ENCODE measurements at places on chromosomes 12 and 14. TPM values are rescaled to one million over a fixed set of nuclear protein-coding genes. Genes with fewer than 3 reads are reported as not detected.

The NKX2-1 gene
- not detected for total RNA-seq

DNA sequence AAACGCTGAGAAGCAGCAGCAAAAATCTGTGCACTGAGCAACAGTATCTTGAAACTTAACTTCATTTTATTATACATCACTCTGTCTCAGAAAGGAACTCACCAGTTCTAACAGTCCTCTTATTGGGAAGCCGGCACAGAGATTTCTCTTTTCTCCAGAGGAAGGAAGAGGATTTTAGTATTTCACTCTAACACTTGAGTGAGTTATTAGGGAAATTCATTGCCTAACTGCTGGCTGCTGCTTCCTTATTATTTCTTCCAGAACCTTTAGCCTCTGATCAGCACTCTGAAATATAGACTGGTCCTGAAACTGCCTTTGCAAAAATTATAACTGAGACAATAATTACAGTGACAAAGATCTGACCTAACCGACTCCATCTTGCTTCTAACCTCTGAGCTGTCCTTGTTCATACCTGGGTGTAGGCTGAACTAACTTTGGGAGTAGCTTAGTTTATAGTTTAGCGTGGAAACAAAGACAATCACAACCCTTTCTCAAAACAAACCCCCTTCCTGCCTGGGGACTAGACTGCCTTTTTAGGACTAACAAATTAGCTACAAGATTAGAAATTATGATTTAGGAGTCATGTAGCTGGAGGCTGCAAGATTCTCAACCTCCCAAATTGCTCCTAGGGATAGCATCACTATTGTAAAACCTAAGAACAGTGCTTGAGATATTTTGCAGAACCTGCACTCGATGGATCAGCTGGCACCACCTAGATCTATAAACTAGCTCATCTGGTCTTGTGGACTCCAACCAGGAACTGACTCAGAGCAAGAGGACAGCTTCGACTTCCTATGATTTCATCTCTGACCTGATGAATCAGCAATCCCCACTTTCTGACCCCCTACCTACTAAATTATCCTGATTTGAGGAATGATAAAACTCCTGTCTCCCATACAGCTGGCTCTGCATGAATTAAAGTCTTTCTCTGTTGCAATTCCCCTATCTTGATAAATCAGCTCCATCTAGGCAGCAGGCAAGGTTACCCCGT is 117.5 kb downstream of the DYRK2 start:
- no peak for ATAC-seq
- no peak overlapping the region for H3K4me3 ChIP-seq
- H3K27ac ChIP-seq: no peak overlapping the region
- H3K4me1 ChIP-seq: peaks cover 11% of the 10 kb centered on the region
- H3K36me3 ChIP-seq: no peaks in the 10 kb centered on the region

- H3K36me3 ChIP-seq: no peaks in the 10 kb centered on the region
- no peaks in the 10 kb centered on the region for H3K27me3 ChIP-seq
- no peaks in the 10 kb centered on the region for H3K4me1 ChIP-seq
- H3K4me3 ChIP-seq: no peak overlapping the region
- H3K27ac ChIP-seq: no peak overlapping the region
Observed at GRCh38 chr12:89883630-89884389, 175.2 kb upstream of the ATP2B1 start.

The SMIM41 gene
- 12.8 TPM for total RNA-seq

DNA sequence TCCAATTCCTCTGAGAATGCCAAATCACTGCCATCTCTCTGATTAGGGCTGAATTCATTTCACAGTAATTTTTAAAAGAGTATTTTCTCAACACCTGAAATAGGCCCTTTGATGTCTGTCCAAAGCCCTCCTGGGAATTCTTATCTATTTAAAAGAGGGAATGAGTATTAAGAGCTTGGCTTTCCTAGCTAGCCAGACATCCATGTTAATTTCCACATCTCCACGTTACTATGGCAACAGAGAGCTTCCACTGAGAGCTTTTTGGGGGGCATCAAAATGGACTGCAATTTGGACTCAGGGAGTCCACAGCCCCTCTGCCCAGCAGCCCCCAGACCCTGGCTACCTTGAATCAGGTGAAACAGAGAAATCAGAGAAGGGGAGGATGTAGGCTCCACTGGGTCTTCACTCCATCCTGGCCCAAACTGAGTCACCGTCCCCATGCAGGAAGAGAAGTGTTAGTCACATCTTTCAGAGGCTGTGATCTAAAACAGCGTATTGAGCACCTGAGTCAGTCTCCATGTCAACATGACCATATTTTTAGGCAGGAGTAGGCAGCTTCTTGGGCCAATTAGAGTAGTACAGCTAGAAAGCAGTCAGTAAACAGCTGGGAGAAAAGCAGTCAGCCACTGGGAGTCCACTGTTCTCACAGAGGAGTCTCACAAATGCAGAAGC is 7.0 kb upstream of the FICD start:
- no peaks in the 10 kb centered on the region for H3K4me1 ChIP-seq
- H3K4me3 ChIP-seq: no peak overlapping the region
- H3K27me3 ChIP-seq: peaks cover 23% of the 10 kb centered on the region
- no peak for ATAC-seq
- H3K36me3 ChIP-seq: no peaks in the 10 kb centered on the region

DNA sequence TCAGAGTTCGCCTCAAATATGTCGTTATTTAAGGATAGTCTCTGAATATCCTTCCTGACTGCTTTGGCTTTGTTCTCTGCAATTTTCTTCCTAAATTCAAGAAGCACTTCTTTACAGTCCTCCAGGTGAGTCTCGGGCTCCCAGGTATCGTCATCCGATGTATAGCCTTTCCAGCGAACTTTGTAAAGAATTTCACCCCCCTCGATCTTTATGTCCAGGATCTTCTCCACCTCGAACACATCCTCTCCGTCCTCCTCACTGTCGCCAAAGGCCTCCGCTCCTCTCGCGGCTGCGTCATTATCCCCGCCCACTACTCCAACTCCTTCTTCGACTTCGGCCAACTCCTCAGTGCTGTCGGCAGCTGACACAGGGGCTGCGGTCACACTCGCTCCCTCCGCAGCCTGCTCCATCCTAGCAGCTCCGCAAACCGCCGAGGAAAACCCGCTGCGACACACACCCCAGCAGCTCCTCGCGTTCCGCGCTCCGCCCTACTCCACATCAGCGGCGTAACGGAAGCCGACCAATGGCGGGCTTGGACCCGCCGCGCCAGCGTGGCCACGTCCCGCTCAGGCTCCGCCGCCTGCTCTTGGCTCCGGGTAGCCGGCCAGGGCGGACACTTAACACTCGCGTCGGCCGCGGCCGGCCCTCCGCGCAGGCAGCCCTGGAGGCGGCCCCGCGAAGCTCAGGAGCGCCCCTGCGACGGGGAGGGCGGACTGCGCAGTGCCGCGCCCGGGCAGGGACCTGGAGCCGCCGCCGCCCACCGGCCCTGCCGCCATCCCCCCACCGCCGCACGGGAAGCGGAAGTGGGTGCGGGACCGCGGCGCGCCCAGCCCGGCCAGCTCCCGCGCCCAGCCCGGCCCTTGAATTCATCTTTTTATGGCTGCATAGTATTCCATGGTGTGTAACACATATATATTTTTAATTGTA is 4.1 kb downstream of the CD163L1 start:
- H3K27me3 ChIP-seq: peaks cover 30% of the 10 kb centered on the region
- peak; percentile 41 for ATAC-seq
- H3K4me1 ChIP-seq: no peaks in the 10 kb centered on the region
- no peak overlapping the region for H3K27ac ChIP-seq
- no peaks in the 10 kb centered on the region for H3K36me3 ChIP-seq
- H3K4me3 ChIP-seq: peak overlapping the region; percentile 40

The SPIC gene
- total RNA-seq: not detected

The INSM2 gene
- total RNA-seq: not detected

DNA sequence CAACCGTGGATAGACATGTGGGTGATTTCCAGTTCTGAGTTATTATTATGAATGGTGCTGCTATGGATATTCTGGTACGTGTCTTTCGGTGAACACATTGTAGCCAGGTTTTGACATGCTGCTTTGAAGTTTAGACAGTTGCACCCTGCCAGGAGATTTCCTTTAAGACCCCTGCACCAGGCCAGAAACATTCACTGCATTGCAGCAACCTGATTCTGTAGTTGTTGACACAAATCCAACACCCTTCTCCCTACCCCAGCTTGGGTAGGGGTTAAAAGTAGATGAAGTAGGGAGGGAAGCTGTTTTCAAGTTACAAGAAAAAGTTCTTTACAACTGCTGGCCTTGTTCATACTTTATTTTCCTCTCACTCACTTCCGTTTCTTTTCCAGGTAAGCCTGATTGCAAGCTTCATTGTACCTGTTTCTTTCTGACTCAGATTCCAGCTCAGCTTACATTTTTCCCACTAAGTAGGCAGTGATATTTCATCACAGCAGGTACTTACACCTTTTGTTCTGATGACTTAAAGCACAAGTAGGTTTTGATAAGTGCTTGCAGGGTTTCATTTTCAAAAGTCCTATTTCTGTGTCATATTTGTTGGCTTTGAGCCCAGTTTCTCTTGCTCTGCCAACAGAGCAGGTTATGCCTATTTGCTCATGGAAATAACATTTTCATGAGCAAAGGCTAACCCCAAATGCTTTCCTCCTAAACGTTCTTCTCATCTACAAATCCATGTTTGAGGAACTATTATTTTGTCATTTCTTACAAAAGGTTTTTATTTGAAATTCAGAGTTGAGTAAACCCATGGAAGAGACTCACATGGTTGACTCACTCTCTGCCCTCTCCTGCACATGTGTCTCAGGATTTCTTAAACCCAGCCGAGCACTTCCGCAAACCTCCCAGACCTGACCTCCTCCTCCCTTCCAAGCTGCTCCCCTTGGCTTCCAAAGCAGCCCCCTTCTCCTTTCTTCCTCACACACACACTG is 12.1 kb upstream of the LTA4H start:
- peak; percentile 62 for ATAC-seq
- no peak overlapping the region for H3K27ac ChIP-seq
- H3K36me3 ChIP-seq: no peaks in the 10 kb centered on the region
- no peak overlapping the region for H3K4me3 ChIP-seq
- H3K4me1 ChIP-seq: no peaks in the 10 kb centered on the region

DNA sequence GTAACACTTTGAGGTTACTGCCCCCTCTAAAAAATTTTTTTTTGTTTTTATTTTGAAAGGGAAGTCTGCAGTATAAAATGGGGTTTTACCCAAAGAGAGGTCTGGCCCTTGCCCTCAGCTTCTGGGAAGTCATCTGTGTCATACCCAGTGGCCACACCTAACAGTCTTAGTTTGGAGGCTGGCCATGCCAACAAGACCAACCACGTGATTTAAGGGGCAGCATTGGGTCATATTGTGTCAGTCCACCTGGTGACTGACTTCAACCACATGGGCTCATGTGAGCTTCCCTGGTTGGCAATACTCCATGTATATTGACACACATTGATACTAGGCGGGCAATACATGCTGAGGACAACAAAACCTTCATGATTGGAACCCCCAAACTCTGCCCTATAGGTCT is 173.9 kb downstream of the GXYLT1 start:
- no peaks in the 10 kb centered on the region for H3K27me3 ChIP-seq
- no peak overlapping the region for H3K27ac ChIP-seq
- no peak overlapping the region for H3K4me3 ChIP-seq
- no peaks in the 10 kb centered on the region for H3K4me1 ChIP-seq
- H3K36me3 ChIP-seq: no peaks in the 10 kb centered on the region

The LBHD2 gene
- not detected for total RNA-seq

The NR2C1 gene
- 70.8 TPM for total RNA-seq

DNA sequence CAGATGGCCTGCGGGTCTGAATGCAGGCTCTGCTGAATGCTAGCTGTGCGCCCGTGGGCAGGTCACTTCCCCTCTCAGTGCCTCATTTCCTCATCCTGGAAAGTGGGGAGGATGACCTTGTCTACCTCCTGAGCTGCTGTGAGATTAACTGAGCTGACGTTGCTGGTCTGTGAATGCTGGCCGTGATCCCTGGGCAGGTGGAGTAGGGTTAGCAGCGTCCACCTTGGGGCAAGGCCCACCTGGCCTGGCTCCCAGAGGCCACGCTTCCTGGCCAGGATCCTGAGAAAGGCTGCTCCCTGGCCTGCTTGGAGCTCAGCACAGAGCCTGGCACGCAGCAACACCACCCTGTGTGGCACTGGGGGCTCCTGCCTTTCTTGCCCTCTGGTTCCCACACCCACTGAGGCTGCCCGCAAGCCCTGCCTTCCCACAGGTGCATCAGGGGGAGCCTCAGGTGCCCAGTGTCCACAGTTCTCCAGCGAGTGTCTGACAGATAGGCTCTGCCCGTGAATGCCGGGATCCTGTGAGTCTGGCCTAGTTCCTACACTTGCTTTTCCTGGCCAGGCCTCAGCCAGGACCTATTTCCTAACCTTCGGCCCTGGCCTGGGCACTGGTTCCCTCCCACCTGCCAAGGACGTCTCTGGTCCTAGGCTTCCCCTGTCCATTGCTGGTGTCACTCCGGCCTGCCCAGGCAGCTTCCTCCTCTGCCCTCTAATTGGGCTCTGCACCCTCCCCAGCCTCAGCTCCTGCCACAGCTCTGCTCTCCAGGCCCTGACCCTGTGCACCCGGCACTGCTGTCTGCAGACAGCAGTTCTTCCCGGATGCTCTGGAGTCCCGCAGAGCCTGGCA is 37.2 kb upstream of the TDRD9 start:
- ATAC-seq: peak; percentile 17
- no peak overlapping the region for H3K4me3 ChIP-seq
- H3K36me3 ChIP-seq: no peaks in the 10 kb centered on the region
- no peak overlapping the region for H3K27ac ChIP-seq
- H3K27me3 ChIP-seq: no peaks in the 10 kb centered on the region
- no peaks in the 10 kb centered on the region for H3K4me1 ChIP-seq

GRCh38 chr12:114952573-114953271 is 268.7 kb upstream of the TBX3 start:
- ATAC-seq: peak; percentile 36
- no peaks in the 10 kb centered on the region for H3K27me3 ChIP-seq
- H3K27ac ChIP-seq: no peak overlapping the region
- peaks cover 15% of the 10 kb centered on the region for H3K4me1 ChIP-seq

DNA sequence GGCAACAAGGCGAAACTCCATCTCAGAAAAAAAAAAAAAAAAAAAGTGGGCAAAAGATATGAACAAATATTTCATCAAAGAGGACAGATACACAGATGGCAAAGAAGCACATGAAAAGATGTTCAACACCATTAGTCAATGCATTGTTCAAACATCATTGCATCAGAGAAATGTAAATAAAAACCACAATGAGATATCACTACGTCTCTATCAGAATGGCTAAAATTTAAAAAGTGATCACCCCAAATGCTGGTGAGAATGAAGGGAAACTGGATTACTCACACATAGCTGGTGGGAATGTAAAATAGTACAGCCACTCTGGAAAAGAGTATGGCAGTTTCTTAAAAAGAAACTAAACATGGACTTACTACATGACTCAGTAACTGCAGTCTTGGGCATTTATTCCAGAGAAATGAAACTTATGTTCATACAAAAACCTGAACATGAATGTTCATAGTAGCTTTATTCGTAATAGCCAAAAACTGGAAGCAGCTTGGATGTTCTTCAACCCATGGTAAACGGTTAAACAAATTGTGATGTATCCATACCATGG is 3.6 kb downstream of the L2HGDH start:
- H3K4me3 ChIP-seq: no peak overlapping the region
- H3K36me3 ChIP-seq: no peaks in the 10 kb centered on the region
- H3K4me1 ChIP-seq: peaks cover 7% of the 10 kb centered on the region
- H3K27me3 ChIP-seq: no peaks in the 10 kb centered on the region
- no peak overlapping the region for H3K27ac ChIP-seq
- ATAC-seq: no peak
